ENCODE measurements at places on chromosomes 13 and 19. TPM values are rescaled to one million over a fixed set of nuclear protein-coding genes. Genes with fewer than 3 reads are reported as not detected.

The MAMSTR gene
- polyA plus RNA-seq = 0.48 TPM

The GGACT gene
- 1.1 TPM for polyA plus RNA-seq

The PLIN5 gene
- polyA plus RNA-seq = 33.5 TPM

The LMTK3 gene
- polyA plus RNA-seq = 1.9 TPM

The ZNF784 gene
- polyA plus RNA-seq = 7.2 TPM

The TEKTIP1 gene
- 0.20 TPM for polyA plus RNA-seq

All from lung (tissue), 17 donors.